A549 treated with Mapracorat at 1 μM for 4 hours (cell line): ENCODE measurements at places on chromosomes 4 and X. TPM values are rescaled to one million over a fixed set of nuclear protein-coding genes. Genes with fewer than 3 reads are reported as not detected.

SH2D1A gene
- not detected in 5 replicates for total RNA-seq

MAGEE2 gene
- total RNA-seq = not detected in 5 replicates

GLRA2 gene
- total RNA-seq = not detected in 5 replicates

FRAS1 gene
- total RNA-seq = 2.0 to 3.4 TPM (median 2.7 TPM) in 5 replicates

PRAF2 gene
- 35.6 to 45.6 TPM (median 42.4 TPM) in 5 replicates for total RNA-seq

GPC4 gene
- 0.05 to 0.06 TPM in 2 of 5 replicates, not detected in the others for total RNA-seq

RAB33A gene
- total RNA-seq = 0.13 to 0.32 TPM (median 0.27 TPM) in 5 replicates

HSFX2 gene
- 0.14 to 0.27 TPM (median 0.17 TPM) in 3 of 5 replicates, not detected in the others for total RNA-seq

AKAP4 gene
- total RNA-seq = not detected in 5 replicates

TBC1D9 gene
- total RNA-seq = 5.5 to 7.1 TPM (median 6.6 TPM) in 5 replicates

ARAP2 gene
- 0.26 to 1.0 TPM (median 0.43 TPM) in 5 replicates for total RNA-seq

RAB40A gene
- total RNA-seq = 0.13 to 0.14 TPM in 2 of 5 replicates, not detected in the others

CFI gene
- 0.46 to 0.97 TPM (median 0.69 TPM) in 5 replicates for total RNA-seq

MAP9 gene
- 4.0 to 5.5 TPM (median 4.7 TPM) in 5 replicates for total RNA-seq

RTL3 gene
- 0.06 to 0.28 TPM (median 0.07 TPM) in 4 of 5 replicates, not detected in the other for total RNA-seq

APELA gene
- not detected in 5 replicates for total RNA-seq

PAGE1 gene
- not detected in 5 replicates for total RNA-seq

SMIM20 gene
- total RNA-seq = 23.5 to 27.2 TPM (median 24.2 TPM) in 5 replicates

PDCL2 gene
- not detected in 5 replicates for total RNA-seq
